ENCODE measurements at places on chromosomes 13 and 19. TPM values are rescaled to one million over a fixed set of nuclear protein-coding genes. Genes with fewer than 3 reads are reported as not detected.
A peak's percentile ranks its signal among the peaks of the same experiment; 100 is the strongest.

ATXN8OS gene
- not detected for total RNA-seq

GRCh38 chr19:50820549-50821247 lies 2.9 kb downstream of the KLK1 start:
- H3K4me3 ChIP-seq, result peak overlapping the region; percentile 52
- no peaks in the 10 kb centered on the region for H3K36me3 ChIP-seq
- peaks cover 55% of the 10 kb centered on the region for H3K27me3 ChIP-seq
- H3K4me1 ChIP-seq, result peaks cover 33% of the 10 kb centered on the region

DNA sequence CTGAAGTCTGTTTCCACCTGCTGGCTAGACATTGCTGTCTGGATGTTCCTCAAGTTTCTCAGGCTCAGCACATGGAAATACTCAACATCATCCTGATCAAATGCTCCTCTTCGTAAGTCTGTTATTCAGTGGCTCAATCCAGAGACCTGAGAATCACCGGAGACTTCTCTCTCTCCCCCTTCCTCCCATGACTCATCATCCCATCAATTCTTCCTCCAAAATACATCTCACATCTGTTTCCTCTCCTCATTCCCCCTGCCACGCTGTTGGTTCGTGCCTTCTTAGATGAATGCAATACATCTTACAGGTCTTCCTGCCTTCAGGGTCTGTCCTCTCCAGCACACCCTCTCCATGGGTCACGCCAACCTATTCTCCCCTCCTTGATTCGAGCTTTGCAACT lies 7.4 kb upstream of the RXFP2 start:
- H3K4me1 ChIP-seq, result no peaks in the 10 kb centered on the region
- H3K36me3 ChIP-seq, result no peaks in the 10 kb centered on the region
- peaks cover 6% of the 10 kb centered on the region for H3K27me3 ChIP-seq

GRCh38 chr13:97474349-97474980 lies 40.5 kb downstream of the RAP2A start:
- no peaks in the 10 kb centered on the region for H3K4me1 ChIP-seq
- DNase-seq, result no peak
- H3K27me3 ChIP-seq, result peaks cover 3% of the 10 kb centered on the region
- H3K4me3 ChIP-seq, result no peak overlapping the region

GRCh38 chr19:48608798-48609263 lies 2.3 kb downstream of the SPACA4 start:
- H3K27me3 ChIP-seq, result no peaks in the 10 kb centered on the region
- DNase-seq, result peak; percentile 71
- peaks cover 3% of the 10 kb centered on the region for H3K36me3 ChIP-seq
- peak overlapping the region; percentile 46 for H3K27ac ChIP-seq
- H3K4me3 ChIP-seq, result no peak overlapping the region

VSTM2B gene
- total RNA-seq, result not detected

GRCh38 chr13:45055198-45055901 lies 65.0 kb upstream of the GTF2F2 start:
- H3K36me3 ChIP-seq, result no peaks in the 10 kb centered on the region
- no peak overlapping the region for H3K4me3 ChIP-seq
- peaks cover 13% of the 10 kb centered on the region for H3K4me1 ChIP-seq
- peaks cover 19% of the 10 kb centered on the region for H3K27me3 ChIP-seq
- DNase-seq, result peak; percentile 32
- no peak overlapping the region for H3K27ac ChIP-seq

DNA sequence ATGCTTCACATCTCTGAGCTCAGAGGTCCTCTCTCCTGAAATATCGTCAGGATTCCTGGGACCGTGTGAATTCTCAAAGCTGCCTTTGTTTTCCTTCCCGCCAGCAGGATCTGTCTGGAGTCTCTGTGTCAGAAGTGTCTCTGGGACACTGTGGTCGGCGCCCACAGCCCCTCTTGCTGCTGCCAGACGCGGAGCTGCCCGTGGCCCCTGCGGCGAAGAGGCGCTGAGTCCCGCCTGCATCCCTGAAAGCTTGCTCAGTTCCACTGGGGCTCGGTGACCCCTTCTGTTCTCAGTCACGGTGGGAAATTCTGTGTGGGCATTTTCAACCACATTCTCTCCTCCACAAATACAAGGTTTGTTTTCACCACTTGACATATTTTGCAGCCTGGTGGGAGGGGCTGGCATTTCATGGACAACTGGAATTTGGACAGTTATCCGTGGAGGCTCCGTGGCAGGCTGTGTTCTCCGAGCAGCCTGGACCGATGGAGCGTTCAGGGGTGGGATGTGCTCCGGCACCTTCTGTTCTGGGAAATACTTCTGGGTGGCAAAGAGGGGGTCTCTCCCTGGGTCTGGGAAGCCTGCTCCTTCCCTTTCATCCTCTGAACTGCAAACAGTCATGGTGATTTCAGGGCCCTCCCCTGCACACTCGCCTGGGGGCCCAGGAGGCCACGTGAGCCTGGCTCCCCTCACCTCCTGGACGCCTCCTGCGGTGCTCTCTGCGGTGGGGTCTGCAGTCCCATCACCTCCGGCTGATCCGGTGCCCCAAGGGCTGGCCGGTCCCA lies 42.6 kb upstream of the GRTP1 start:
- no peaks in the 10 kb centered on the region for H3K27me3 ChIP-seq
- H3K27ac ChIP-seq, result no peak overlapping the region
- H3K36me3 ChIP-seq, result no peaks in the 10 kb centered on the region
- no peaks in the 10 kb centered on the region for H3K4me1 ChIP-seq
- DNase-seq, result no peak

SIGLEC7 gene
- total RNA-seq, result not detected

GRCh38 chr19:30719189-30719998 lies 347.2 kb downstream of the ZNF536 start:
- peak; percentile 43 for DNase-seq
- H3K36me3 ChIP-seq, result no peaks in the 10 kb centered on the region
- H3K4me1 ChIP-seq, result peaks cover 8% of the 10 kb centered on the region
- H3K4me3 ChIP-seq, result peak overlapping the region; percentile 73
- H3K27ac ChIP-seq, result no peak overlapping the region

DNA sequence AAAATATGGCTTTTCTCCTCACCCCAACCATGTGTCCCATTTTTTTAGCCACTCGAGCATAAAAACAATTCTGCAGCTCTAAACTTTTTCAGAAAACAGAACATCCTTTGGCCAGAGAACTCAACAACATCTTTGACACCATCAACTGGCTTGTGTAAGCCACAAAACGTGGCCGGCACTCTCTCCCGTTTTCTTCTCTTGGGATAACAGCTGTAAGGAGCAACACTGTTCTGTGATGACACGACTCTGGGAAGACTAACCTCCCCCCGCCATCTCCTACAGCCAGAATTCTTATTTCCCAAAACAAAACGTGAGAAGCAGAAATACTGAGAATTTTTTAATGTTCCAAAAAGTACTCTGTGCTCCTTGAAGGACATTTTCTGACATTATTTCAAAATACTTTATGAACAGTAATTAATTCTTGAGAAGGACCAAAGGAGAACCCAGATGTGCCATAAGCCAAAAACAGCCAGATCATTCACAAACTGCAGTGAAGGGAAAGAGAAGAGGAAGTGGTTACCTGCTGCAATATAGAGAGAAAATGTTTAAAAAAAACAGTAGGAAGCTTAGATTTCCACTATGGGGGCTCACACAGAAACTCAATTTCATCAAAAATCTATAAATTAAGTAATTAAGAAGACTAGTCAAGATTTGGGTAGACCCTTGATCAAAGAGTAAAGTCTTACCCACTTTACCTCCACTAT lies 25.8 kb downstream of the COL4A1 start:
- no peaks in the 10 kb centered on the region for H3K4me1 ChIP-seq
- no peak overlapping the region for H3K27ac ChIP-seq
- no peaks in the 10 kb centered on the region for H3K36me3 ChIP-seq
- DNase-seq, result no peak
- no peak overlapping the region for H3K4me3 ChIP-seq
